ENCODE measurements at places on chromosomes 1 and 21.

DNA sequence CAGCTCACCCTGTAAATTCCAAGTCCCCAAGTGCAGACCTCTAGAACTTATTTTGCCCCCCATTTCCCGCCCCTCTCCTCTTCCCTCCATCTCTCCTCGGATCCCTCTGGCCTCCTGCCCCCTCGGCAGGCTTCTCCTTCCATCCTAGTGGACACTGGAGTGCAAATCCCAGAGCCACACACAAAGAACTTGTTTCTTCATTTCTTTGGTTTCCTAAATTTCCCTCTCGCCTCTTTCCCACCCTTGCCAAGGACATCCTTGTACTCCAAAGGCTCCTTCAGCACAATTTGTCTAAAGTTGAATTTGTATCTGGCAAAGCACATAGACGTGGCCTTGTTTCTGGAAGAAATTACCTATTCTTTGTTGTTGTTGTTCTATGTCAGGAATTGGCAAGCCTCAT lies 17.5 kb downstream of the UMODL1 start:
- DNase-seq: no peak

GRCh38 chr1:200392625-200393185 lies 17.1 kb downstream of the ZNF281 start:
- no peak for DNase-seq

DNA sequence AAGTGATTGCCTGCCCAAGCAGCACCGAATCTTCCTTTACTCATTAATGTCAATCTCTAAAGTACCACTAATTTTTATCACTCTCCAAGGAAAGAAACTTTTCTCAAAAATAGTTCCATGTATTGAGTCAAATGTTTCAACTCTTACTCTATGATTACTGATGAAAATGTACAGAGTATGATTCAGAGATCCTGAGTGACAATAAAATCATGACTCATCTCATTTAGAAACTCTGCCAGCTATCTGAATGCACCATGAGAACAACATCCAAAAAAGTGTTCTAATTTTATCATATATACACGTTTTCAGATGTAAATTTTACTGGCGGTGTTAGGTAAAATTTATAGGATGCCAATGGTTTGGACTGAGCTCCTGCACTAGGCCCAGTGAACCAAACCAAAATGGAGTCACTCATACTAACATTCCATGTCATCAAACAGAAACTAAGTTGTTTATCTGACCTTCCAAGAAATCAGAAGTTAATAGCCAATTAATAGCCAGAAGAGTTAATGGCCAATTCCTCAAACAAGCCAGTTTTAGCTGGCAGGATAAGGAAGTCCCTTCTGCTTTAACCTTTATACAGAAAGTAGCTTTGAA lies 22.6 kb downstream of the PLPPR5 start:
- DNase-seq: peak; percentile 62

DNA sequence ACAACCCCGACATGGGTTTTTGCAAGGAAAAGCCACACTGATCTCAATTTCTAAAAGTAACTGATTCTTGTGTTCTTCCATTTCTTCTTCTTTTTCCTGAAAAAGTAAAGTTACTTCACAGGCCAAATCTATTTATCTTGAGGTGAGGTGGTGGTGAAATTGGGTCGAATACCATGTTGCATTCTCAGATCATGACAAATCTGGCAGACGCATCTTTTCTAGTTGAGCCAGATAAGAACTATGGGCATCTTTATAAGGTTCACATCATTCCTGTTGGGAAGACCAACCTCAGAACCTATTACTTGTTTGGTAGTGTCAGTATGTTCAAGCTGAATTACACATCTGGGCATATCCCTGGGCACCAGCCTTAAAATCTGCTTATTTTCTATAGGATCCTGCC lies 78.6 kb upstream of the USP25 start:
- no peak for DNase-seq

DNA sequence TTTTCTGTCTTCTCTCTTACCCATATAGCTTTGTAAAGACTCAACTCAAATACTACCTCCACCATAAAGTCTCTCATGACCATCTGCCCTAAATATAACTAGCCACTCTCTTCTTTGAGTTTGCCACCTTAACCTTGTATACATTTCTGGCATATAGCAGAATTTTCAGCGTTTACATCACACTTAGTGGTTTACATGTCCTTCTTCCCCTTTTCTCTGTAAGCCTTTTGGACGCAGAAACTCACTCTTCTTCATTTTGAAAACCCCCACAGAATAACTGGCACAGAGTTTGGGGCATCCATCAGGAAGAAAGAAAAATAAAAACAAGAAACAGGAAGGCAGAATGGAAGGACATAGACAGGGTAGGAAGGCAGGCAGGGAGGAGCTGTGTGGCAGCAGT lies 131.8 kb upstream of the DUSP10 start:
- DNase-seq: no peak

DNA sequence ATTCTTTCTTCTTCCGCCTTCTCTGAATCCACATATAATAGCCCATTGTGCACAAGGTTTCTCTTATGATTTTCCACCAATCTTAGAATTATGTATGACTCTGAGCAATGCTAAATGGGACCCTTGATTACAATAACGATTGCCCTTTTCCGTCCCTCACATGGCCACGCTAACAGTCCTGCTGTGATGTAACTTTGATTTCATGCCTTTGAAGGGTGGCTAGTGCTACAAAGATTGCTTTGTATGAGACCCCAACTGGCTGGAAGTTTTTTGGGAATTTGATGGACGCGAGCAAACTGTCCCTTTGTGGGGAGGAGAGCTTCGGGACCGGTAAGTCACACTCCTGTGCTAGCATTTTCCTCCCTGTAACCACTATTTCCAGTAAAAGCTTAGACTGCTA lies 45.3 kb downstream of the PGM1 start:
- no peak for DNase-seq

DNA sequence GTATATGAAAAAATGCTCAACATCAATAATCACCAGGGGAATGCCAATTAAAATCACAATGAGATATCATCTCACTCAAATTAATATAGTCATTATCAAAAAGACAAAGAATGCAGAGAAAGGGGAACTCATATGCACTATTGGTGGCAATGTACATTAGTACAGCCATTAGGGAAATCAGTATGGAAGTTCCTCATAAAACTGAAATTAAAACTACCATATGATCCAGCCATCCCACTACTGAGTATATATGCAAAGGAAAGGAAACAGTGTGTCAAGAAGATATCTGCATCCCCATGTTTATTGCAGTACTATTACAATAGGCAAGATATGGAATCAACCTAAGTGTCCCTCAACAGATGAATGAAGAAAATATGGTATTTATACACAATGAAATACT lies 32.1 kb upstream of the TEKT2 start:
- no peak for DNase-seq

- no peak for DNase-seq
Measured at GRCh38 chr1:216626394-216627067, 96.7 kb downstream of the ESRRG start.

- DNase-seq: no peak
Measured at GRCh38 chr1:171128463-171128862, 37.8 kb downstream of the FMO3 start.

- DNase-seq: peak; percentile 13
Measured at GRCh38 chr1:175262621-175263020, 70.0 kb upstream of the KIAA0040 start.

DNA sequence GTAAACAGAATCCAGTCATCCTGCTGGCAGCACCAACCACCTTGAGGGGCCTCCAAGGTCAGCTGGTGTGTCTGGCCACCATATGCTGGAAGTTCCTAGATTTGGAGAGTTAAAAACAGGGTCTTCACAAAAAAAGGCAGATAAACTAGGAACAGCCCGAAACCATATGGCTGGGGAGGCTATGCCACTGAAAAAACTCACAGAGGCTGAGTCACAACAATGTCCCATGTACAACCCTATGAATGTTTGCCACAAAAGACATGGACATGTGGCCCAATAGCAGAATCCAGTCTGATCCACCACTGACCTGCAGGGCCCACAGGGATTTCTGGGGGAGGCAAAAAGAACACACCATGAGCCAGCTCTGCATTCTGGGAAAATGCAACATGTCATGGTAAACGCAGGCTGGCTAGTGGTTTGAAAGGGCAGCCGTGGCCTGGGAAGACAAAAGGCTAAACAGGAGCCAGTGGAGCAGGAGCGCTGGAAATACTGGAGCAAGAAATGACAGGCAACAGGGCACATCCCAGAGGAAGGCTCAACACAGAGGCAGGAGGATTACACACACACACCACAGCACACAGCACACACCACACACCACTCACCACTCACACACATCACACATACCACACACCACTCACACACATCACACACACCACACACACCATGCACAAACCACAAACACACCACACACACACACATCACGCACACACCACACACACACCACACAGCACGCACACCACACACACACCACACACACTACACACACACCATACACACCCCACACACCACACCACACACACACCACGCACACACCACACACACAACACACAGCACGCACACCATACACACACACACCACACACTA lies 55.4 kb downstream of the HSF2BP start:
- DNase-seq: peak; percentile 77

DNA sequence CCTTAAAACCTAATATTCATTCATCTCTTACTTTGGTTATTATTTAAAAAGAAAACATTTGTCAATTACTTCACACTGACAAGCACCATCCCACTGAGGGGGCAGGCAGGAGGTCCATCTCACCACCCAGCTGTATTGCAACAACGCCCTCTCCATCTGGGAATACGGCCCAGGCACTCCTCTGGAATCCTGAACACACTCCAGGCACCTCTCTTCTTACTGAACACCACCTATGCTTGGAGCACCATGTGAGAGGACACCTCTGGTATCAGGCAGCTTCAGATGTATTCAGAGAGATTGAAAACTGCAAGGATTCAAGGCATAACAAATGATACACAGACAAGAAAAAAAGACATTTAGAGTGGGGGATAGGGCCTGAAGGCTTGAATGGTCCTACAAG lies 147.1 kb downstream of the CACNA1E start:
- DNase-seq: no peak

DNA sequence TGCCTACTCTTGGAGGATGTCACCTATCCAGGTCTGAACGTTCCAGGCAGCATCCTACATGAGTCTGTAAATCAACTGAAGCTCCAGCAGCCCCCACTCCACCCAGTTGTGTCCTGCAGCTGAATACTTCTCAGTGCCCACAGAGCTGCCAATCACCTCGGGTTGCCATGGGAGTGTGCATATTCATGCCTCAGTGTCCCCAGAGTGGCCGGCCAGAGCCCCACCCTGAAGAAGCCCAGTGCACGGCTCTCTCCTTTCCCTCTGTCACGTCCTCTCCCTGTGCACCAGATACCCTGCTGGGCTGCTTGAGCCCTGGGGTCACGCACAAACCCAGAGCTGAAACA lies 16.1 kb upstream of the GSTM4 start:
- DNase-seq: no peak

GRCh38 chr1:16392740-16393569 lies 25.9 kb downstream of the SZRD1 start:
- DNase-seq: peak; percentile 19

- no peak for DNase-seq
Measured at GRCh38 chr1:112247036-112247597, 148.9 kb upstream of the CTTNBP2NL start.

- peak; percentile 21 for DNase-seq
Measured at GRCh38 chr1:52636721-52637695, 4.0 kb downstream of the SHISAL2A start.

GRCh38 chr1:116496898-116497297 lies 73.9 kb downstream of the CD58 start:
- DNase-seq: no peak

DNA sequence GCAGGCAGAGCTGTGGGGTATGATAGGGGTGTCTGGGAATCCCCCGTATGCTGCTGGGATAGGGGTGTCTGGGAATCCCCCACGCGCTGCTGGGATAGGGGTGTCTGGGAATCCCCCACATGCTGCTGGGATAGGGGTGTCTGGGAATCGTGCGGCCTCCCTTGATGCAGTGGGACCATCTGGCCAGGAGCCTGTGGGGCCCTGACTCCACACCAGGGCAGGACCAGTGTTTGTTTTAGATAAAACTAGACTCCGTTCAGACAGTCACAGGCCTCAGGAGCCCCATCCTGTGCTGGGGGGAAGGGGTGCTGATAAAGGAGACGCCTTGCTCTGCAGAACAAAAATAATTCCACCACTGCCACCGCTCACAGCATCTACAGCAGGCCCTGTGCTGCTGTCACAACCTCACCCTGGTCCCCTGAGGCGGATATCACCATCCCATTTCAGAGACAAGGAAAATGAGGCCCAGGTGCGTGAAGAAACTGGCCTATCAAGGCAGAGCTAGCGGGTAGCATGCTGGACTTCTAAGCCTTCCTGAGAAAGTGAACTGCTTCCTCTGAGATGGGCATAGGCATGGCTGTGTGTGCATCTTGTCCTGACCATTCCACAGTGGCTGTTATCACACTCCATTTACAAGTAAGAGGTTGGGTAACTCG lies 24.0 kb downstream of the ECE1 start:
- DNase-seq: peak; percentile 24

- peak; percentile 67 for DNase-seq
Measured at GRCh38 chr1:56137521-56138505, 441.6 kb downstream of the PLPP3 start.

GRCh38 chr1:153611356-153611755 lies 1.6 kb downstream of the S100A16 start:
- no peak for DNase-seq

- no peak for DNase-seq
Measured at GRCh38 chr1:26516987-26517765, 12.4 kb upstream of the RPS6KA1 start.

DNA sequence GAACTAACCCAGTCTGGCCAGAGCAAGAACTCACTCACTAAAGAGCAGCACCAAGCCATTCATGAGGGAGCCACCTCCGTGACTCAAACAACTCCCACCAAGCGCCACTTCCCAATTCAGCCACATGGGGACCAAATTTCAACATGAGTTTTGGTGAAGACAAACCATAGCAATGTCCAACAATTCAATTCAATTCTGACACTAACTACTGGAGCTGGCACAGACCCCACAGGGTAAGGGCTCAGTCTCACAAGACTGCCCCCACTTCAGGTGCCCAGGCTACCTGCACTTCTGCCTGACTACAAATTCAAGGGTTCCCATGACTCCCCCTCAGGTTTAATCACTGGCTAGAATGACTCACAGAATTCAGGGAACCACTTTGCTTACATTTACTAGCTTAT lies 48.8 kb upstream of the RAP1A start:
- DNase-seq: no peak

GRCh38 chr1:232308616-232309015 lies 321.3 kb downstream of the SIPA1L2 start:
- no peak for DNase-seq

DNA sequence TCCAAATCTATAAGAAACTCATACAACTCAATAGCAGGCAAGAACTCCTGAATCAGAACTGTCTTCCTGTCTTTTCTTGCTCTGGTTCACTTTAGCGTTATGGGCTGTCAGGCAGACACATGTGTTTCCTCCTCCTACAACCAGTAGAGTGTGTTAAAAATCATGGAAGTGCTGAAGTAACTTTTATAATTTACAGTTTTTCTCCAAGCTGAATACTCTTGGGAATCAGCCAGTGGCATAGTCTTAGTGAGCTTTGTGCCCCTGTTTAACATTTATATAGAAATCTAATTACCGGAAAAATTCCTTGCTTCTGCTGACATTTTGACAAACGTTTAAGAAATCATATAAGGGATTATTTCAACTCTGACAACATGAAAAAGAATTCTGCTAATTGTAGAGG lies 113.1 kb upstream of the RGS18 start:
- no peak for DNase-seq
